ENCODE measurements at places on chromosomes 7 and 10.

GRCh38 chr10:58867683-58868082 lies 308.8 kb upstream of the PHYHIPL start:
- DNase-seq, result no peak

DNA sequence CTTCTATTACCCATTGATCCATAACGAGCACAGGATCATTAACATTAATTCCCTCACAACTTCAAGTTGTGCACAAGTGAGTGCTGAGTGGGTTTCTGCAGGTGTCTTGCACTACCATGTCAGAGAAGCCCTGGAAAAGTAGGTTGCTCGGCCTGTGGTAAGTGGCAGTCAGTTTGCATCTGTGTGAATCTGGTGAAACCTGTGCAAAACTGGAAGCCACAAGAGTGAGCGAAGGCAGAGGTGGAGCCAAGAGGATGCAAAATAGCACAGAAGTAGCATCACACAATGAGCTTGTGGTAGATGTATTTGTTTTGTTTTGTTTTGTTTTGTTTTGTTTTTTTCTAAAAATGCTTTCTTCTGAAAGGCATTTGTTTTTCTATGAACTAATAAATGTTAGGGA lies 181.5 kb downstream of the THSD7A start:
- DNase-seq, result no peak

DNA sequence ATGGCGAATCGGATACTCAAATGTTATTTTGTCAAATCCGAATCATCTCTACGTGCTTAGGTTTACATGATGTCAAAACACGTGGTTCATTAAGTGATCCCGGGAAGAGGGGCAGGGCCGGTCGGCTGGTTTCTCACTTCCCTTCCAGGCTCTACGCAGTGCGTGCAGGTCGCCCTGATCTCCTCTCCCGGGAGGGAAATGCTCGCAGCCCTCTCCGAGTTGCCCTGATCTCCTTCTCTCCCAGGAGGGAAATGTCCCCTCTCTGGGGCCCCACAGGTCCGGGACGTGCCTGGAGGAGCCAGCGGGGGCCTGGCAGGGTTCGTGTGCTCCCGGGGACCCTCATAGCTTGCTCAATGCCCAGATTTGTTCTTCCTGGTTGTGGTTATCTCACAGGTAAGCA lies 202.7 kb downstream of the DNAJB6 start:
- DNase-seq, result no peak

DNA sequence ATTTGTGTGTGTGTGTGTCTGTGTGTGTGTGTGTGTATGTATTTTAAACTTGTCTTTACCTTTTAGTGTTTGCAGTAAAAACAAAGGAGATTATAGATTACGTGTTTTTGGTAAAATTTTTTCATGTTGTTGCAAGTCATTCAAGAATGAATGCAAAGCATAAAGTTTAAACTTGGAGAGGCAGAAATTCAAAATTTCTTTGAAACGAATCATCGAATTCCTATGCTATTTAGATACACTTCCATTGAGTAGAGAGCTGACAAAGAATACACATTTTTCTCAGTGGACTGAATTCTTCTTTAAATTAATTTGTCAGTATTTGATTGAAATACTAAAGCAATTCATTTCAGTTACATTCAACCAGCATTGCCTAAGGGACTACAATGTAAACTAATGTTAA lies 66.0 kb upstream of the HDAC9 start:
- DNase-seq, result no peak

- DNase-seq, result no peak
Observed at GRCh38 chr10:97781618-97782331, 10.0 kb upstream of the SFRP5 start.

GRCh38 chr7:18566205-18566604 lies 70.7 kb downstream of the HDAC9 start:
- no peak for DNase-seq

DNA sequence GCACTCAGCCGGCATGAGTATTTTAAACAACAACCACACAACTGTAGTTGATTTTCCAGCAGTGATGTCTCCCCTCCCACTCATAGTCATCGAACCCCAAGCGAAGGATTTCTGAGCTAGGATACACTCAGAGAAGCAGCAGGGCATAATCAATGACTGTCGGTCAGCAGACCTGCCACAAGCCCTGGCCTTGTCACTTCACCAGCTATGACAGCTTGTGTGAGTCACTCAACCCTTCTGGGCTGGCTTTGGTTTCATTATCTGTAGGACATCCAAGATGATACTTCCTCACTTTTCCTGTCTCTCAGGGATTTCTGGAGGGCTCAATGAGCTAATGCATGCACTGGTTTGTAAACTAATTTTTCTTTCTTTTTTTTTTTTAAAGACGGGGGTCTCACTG lies 22.0 kb upstream of the UBE3C start:
- DNase-seq, result no peak

DNA sequence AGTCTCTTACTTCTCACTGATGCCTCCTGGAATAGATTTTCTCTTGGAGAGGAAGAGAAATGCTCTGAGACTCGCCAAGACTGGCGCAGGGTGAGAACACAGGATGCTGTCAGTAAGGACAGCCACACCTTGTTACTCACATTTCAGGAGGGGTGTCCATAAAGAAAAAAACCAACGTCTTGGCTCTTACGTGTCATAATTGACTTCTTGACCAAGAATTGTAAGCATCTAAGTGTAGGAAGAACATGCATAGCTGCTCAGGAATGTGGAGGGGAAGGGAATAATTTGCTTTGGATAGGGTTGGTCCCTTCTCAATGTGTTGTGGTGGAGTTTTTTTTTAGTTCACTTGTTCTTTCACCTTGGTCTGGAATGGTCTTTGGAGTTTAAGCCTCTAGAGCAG lies 43.8 kb upstream of the ZNF438 start:
- DNase-seq, result no peak

DNA sequence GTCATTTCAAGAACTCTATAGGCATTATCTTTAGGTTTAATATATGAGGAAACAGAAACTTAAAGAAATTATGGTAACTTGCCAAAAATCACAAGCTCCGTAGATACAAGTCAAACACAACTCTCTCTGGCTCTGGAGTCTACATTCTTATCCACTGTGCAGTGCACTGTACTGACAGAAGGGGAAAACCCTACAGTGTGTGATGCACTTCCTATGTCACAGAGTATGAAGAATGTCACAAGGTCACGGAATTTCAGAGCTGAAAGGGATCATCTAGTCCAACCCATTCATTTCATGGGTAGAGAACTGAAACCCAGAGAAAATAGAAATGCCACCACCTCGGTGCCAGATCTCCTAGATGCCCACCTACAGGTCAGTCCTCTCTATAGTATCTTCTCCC lies 86.1 kb downstream of the LRRTM3 start:
- DNase-seq, result no peak

- no peak for DNase-seq
Observed at GRCh38 chr7:94252971-94253370, 141.7 kb upstream of the COL1A2 start.

- no peak for DNase-seq
Observed at GRCh38 chr10:110345286-110345685, 40.6 kb upstream of the SMNDC1 start.

DNA sequence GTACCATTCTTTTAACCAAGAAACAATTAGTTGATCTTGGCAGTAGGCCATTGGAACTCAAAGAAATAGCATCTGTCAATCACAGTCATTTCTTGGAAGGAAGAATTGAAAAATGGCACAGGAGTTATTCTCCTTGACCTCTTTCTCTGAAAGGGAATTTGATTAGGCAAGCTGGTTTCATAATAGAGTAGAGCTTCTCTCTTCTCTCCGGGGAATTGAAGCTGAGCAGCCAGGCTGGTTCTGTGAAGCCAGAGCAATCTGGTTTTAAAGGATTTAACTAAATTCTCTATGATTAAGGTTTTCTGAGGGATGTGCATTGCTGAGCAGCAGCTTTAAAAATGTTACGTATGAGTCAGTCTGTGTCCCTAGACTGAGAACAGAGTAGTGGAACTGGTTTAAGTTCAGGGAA lies 70.2 kb downstream of the AHCYL2 start:
- DNase-seq, result no peak

DNA sequence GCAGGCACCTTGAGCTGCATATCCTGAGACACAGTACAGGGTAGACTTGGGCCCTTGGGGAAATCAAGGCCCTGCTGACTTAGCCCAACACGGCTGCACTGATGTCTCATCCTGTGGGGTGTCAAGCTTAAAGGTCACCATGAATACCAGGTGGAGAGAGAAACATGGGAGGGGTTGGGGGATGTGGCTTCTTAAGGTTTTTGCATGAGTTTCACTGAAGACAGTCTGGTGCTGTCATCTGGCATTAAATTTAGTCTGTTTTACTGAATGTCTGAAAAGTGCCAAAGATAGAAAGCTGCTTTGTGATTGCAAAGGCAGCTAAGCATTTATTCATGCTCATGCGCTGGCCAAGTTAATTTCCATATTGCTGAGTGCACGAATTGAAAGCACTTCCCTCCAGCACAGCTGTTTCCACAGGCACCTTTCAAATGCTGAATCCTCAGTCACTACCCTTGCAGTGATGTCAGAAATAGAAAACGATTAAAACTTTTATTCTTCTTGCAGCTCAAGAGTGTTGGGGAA lies 102.1 kb downstream of the OSBPL3 start:
- DNase-seq, result no peak

DNA sequence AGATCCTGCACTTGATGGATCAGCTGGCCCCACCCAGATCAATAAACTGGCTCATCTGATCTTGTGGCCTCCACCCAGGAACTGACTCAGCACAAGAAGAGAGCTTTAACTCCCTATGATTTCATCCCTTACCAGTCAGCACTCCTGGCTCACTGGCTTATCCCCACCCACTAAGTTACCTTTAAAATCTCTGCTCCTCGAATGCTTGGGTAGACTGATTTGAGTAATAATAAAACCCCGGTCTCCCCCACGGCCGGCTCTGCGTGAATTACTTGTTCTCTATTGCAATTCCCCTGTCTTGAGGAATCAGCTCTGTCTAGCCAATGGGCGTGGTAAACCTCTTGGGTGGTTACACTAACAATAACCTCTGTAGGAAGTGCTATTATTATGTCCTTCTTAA lies 83.7 kb downstream of the MBL2 start:
- DNase-seq, result no peak

Measured in posterior cingulate gyrus (tissue), 11 donors.